Renal cortex interstitium (tissue), 15 donors: ENCODE measurements at places on chromosomes 6 and 20. TPM values are rescaled to one million over a fixed set of nuclear protein-coding genes. Genes with fewer than 3 reads are reported as not detected.

GRCh38 chr6:117498159-117498558, 15.7 kb downstream of the DCBLD1 start:
- no peak for DNase-seq

DNA sequence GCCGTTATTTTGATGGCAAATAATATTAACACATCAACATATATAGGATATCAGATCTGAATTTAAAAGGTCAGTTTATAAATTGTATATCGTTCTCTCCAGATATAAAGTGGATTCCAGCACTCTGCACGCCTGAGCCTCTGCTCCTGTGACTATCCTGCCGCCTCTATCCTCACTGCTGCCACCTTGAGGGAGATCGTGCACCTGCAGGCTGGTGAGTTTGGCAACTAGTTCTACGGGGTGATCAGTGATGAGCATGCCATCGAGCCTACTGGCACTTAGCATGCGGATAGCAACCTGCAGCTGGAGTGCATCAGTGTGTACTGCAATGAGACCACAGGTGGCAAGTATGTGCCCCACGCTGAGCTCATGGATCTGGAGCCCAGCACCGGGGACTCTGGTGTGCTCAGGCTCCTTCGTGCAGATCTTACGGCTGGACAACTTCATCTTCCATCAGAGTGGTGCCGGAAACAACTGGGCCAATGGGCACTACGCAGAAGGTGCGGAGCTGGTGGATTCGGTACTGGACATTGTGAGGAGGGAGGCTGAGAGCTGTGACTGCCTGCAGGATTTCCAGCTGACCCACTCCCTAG, 84.9 kb downstream of the FBXO5 start:
- peak; percentile 16 for DNase-seq

The REV3L gene
- 40.8 TPM for polyA plus RNA-seq

GRCh38 chr6:160973311-160974250, 18.0 kb upstream of the MAP3K4 start:
- DNase-seq, result no peak

The ADGB gene
- polyA plus RNA-seq, result 0.46 TPM

- DNase-seq, result no peak
Observed at GRCh38 chr20:50350510-50351249, 159.5 kb upstream of the PTPN1 start.

The SAPCD1 gene
- 17.2 TPM for polyA plus RNA-seq

DNA sequence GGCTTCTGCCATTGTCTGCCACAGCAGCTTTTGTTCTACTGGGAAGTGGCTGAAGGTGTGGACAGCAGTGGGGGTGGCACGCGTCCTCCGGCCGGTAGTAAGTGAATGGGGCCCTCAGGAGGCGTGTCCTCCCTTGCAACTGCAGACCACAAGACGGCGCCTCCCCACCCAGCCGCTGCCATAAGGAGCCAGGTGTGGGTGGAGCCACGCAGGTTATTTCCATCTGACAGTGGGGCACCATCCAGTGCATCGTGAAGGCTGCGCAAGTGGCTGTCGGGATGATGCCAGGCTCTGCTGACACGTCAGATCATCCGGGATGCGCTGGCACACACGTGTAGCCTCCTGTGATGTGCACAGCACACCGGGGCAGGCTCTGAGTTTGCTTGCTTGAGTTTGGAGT, 379.7 kb downstream of the CDH4 start:
- no peak for DNase-seq

DNA sequence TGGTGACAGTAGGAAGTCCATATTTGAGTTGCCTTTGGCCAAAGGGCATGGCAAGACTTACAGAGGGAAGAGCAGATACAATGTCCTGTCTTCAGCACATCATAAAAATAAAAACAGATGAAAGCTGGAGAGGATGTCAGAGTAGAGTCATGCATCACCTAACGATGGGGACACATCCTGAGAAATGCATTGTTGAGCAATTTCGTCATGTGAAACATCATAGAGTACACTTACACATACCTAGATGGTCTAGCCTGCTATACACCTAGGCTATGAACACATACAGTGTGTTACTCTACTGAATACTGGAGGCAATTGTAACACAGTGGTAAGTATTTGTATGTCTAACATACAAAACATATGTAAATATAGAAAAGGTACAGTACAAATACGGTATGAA, 75.6 kb downstream of the VEGFA start:
- DNase-seq, result no peak

The RIPK1 gene
- 26.2 TPM for polyA plus RNA-seq

GRCh38 chr6:35213824-35214756, at the start of gene SCUBE3:
SCUBE3 (plus strand) TSS chr6:35213956; CDS start chr6:35214419, 463 bp downstream.
- no peak for DNase-seq

The C6orf52 gene
- 3.2 TPM for polyA plus RNA-seq

DNA sequence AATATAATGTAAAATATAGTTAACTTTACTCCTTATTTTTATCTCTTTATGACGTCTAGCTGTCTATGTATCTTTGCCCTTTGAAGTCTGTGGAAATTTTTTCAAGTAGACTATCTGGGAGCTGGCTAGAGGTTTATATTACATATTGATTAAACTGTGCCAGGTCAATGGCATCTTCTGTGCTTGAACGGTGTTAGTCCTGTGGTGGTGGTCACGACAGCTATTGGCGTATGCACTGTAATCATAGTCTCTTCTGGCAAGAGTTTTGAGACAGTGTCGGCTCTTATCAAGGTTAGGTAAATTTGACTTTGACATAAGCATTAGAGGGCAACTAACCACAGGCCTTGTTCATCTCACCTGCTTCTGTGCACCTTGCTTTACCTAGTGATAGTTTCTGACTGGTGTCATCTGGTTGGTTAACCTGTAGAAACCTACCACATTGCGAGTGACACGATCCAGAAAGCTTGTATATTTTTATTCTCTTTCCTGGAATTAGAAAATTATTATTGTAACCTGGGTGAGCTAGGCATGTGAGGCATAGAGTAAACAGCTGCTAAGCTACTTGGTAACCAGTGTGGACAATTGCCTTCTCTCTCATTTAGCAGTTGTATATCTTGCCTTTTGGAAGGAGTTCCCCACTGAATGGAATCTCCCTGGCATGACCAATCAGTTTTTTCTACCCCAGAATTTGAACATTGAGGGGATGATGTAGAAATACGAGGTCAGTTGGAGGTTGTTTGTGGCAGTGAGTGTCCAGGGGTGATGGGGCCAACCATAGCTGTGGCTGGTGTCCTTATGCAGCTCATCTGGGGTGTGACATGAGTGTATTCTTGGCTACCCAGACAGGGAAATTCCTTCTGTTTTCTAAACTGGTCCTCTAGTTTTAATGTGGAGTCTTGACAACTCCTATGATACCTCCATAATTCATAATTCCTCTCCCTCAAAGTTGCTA, 45.9 kb downstream of the SH3BGRL2 start:
- DNase-seq, result no peak

DNA sequence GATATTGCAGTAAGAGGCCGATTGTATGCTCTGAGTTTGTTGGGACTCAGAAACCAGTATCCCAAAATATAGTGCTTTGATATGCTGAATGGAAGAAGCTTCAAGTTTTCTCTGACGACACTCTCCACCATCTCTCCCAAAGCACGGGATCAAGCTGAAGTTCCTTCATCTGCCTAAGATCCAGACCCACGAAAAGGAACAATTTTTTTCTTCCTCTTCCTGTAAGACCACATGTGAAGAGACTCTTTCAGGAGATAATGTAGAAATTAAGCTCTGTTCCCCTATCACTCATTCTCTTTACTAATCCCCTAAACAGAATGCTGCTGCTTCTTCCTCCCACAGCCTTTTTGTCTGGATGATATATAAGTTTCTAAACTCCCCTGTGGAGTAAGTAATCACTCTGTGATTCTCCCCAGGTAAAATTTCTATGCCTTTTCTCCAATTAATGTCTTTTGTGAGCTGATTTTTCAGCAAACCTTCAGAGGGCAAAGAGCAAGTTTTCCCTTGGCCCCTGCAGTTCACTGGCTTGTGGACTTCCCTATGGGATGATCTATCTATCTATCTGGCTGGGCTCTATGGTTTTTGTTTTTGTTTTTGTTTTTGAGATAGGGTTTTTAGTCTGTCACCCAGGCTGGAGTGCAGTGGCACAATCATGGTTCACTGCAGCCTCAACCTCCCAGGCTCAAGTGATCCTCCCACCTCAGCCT, 13.5 kb upstream of the PNRC1 start:
- no peak for DNase-seq

GRCh38 chr6:46016063-46016608, 476 bp upstream of the CLIC5 start:
- no peak for DNase-seq
